ENCODE measurements at places on chromosomes 2 and 18.

DNA sequence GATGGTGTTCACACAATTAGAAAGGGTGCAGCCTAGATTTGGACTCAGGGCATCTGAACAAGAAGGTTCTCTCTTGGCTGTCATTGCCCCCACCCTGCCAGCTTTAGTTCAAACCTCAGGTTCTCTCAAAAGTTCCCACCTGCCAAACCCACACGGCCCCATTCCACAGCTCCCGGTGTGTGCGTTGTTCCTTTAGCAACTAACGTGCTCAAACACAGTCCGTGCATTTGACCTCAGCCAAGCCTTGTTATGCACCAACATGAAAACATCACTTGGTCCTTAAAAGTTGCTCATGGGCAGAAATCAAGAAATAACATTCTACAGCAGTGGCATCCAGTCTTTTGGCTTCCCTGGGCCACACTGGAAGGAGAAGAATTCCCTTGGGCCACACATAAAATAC, 32.0 kb downstream of the LOXHD1 start:
- DNase-seq: no peak

- no peak for DNase-seq
Observed at GRCh38 chr2:200962811-200963123, 693 bp downstream of the ORC2 start.

DNA sequence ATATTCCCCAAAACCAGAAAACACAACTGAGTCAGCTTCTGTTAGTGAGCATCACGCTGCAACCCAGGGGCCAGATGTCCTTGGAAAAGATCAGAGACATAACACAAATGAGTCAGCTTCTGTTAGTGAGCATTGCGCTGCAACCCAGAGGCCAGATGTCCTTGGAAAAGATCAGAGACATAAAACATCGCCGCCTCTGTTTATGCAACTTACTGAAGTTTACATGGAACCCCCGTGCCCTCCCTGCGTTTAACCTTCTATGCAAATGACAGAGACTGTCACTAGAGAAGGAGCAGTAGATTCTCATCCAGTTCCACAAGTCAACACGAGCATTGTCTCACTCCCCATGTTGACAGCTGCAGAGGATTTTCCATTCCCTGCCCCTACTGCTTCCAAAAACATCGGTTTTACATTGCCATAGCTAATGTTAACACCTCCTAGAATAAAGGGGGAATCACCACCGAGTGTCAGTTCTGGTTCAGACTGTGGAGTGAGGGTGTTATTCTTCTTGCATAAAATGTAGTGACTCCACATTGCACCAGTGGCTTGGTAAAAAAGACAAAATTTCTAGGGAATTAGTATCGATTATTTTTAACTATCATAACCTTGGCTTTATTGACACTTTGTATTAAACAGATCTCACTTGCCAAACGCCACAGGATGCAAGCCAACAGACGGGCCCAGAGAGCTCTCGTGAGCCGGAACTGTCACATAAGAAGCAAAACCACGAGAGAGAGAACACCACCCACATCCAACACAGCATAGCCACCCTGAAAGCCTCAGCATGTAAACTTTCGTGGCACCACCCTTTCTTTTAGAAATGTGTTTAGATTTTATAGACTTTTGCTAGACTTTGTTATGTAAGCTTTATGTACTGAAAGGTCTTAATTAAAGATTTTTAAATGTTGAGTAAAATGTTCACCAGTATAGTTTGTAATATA, 87.7 kb downstream of the SH3YL1 start:
- no peak for DNase-seq

DNA sequence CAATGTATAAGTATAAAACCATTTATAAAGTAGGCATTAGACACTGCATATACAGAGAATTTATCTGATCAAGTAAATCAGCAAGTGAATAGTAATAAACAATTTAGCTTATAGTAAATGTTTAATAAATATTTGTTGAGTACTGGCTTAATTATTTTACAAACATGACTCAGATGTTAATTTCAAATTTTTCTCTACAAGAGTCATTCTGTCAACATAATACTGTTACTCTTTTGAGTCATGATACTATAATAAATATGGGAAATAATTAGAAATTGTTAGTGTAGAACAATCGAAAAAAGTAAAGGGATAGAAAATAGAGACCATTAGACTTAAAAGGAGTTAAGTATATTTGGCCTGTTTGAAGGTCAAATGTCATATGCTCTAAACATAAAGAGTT, 133.6 kb upstream of the MC4R start:
- no peak for DNase-seq

GRCh38 chr18:79975985-79976680, 11.7 kb downstream of the HSBP1L1 start:
- no peak for DNase-seq

GRCh38 chr2:133561045-133561852, 7.0 kb downstream of the NCKAP5 start:
- DNase-seq: no peak

- DNase-seq: no peak
Observed at GRCh38 chr18:8718401-8718913, 13.1 kb downstream of the MTCL1 start.

GRCh38 chr18:11976315-11977152, 4.8 kb upstream of the IMPA2 start:
- no peak for DNase-seq

DNA sequence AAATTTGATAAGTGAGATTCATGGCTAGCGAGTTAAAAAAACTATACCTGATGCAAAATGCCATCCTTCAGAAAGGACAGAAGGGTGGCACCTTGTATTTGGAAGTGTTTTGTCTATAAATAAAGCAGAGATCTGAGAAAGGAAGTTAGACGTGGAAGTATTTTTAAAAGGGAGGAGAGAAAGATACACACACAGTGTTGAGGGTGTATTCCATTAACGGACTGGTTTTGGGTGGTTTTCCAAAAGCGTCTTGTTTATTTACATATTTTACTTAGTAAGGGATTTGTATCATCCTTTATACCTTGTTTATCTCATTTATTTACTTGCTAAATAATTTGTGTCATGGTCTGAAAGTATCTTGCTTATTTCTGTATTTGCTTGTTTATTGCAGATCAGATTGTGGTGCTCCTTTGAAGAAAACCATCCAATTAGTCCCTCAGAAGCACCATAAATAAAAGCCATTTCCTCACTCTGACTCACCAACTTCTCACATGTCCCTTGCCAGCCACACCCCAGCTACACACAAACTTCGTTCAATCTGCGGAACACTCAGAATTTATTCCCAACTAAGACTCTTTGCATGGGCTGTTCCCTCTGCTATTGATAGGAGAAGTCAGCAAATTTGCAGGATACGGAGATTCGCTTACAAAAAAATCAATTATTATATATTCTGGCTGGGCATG, 90.8 kb downstream of the FAM124B start:
- no peak for DNase-seq

- no peak for DNase-seq
Observed at GRCh38 chr2:69741229-69741574, 732 bp upstream of the ANXA4 start.

DNA sequence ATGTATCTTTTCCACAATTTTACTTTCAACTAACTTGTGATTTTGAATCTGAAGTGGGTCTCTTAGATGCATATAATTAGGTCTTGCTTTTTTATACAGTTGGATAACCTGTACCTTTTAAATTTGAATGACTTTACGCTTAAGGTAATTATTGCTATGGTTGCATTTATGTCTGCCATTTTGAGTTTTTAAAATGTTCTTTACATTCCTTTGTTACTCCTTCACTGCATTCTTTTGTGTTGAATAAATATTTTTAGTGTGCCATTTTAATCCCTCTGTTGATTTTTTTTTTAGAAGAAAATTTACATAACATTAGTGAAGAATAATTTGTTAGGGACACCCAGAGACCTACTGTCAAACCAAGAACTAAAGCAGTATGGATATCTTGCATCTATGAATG, 65.3 kb downstream of the BIRC6 start:
- DNase-seq: no peak

DNA sequence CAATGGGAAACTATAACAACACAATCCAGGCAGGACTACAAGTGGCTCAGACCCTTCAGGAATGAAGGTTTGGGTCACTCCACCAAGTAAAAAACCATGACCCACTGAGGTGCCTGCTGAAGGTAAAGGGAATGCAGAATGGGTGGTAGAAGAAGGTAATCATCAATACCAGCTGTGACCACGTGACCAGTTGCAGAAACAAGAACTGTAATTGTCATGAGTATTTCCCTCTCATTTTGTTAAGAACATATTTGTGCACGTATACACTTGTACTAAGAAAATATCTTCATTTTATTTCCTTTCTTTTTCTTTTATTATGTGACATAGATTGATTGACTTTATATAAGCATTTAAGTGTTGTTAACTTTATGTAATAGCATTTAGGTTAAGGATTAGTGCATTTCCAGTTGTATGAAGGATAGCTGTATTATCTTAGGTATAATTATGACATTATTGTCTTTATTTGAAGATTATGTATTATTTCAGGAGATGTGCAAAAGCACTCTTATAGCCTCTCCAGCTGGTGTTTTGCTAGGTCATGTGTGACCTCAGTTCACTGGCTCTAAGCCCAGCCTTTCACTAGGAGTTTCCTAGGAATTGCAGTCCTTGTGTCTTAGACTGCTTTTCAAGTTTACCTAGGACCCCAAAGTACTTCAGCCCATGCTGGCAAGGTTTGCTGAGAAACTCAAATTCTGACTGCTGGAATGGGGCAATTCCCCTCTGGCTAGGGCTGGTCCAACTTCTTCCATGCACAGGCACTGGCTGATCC, 125.7 kb upstream of the DPP10 start:
- DNase-seq: no peak

DNA sequence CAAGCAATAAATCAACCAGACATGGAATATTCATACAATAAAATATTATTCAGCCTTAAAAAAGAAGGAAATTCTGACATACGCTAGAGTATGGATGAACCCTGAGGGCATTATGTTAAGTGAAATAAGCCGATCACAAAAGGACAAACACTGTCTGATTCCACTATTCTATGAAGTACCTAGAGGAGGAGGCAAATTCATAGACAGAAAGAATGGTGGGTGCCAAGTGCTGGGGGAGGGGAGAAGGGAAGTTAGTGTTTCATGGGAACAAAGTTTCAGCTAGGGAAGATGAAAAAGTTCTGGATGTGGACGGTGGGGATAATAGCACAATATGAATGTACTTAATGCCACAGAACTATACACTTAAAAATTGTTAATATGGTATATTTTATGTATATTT, 19.8 kb downstream of the SMAD7 start:
- DNase-seq: no peak

DNA sequence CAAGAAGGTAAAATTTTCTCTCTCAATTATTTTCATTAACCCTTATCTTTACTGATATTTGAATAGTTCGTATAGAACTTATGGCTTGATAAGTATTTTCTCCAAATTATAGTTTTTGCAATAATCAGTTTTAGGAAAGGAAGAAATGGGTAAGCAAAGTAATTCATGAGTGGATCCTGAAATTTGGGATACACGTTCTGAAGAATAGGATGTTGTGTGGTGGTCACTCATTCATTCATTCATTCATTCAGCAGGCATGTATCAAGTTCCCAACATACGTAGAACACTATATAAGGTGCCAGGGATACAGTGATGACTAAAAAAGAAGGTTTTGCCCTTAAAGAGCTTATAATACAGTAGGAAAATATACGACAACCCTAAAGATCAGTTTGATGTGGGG, 95.4 kb downstream of the PTRHD1 start:
- DNase-seq: no peak

GRCh38 chr2:103361712-103362111, 599.9 kb downstream of the TMEM182 start:
- no peak for DNase-seq

DNA sequence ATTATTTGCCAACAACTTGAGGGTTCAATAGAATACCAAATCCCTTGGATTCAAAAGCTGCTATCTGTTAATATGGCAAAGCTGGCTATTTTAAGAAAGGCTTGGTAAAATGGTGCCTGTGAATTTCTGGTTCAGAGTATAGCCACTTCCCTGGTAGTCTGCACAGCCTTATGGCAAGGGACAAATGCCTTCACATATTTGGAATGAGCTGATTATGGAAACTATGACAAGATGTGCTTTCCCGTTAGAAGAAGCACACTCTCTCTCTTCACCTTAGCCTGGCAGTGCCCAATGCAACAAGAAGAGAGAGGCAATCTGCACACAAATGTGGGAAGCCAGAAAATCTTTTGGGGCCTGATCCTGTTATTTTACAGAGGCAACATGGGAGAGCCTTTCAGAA, 47.5 kb upstream of the MAP3K20 start:
- no peak for DNase-seq
